Activated gamma-delta T cell treated with Interleukin-2 at 50 U/mL for 16 hours (primary cell): ENCODE measurements at places on chromosomes 5 and 9.

DNA sequence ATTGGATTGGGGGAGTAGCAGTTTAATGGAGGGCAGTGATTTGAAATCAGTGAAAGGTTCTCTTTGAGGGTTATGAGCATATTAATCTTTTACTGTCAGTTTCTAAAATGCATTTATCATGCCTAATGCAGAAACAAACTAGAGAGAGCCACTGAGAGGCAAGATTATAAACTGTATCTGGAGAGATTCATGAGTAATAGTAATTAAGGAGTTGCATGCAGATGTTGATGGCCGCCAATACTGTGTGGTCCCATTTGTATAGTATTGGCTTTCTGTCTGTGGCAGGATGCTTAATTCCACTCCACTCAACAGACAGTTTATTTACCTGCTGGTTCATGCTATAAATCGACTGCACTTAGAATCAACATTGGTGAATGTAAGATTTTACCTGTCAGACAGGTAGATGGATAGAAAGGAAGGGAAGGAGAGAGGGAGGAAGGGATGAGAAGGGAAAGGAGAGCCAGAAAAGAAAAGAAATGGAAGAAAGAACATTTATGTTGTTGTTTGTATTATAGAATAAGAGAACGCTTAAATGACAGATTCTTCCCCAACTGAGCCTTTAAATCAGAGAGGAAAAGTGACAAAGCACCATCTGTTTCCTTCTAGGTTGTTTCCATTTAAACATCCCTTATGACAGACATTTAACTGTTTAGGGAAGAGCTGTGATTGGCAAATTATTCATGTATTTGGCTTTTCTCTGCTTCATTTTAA is 146.5 kb downstream of the PAM start:
- DNase-seq, result no peak

DNA sequence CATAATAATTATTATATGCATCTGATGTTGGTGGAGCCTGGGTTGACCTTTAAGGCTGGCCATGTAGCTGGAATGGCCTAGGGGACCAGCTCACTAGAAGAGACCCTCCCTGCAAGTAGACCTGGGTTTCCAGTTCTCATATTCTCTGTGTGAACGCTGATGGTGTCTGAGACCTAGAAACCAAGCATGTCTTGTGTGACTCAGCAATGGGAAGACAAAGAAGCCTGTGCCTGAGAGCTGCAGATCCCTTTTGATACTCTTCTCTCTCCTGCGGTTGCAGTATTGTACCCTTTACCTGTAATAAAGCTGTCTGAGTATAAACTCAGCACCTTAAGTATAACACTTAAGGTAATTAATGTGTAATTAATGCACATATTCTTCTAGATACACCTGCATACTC is 22.2 kb downstream of the C9orf152 start:
- no peak for DNase-seq

GRCh38 chr5:68182094-68182493 is 33.5 kb upstream of the PIK3R1 start:
- DNase-seq, result no peak

DNA sequence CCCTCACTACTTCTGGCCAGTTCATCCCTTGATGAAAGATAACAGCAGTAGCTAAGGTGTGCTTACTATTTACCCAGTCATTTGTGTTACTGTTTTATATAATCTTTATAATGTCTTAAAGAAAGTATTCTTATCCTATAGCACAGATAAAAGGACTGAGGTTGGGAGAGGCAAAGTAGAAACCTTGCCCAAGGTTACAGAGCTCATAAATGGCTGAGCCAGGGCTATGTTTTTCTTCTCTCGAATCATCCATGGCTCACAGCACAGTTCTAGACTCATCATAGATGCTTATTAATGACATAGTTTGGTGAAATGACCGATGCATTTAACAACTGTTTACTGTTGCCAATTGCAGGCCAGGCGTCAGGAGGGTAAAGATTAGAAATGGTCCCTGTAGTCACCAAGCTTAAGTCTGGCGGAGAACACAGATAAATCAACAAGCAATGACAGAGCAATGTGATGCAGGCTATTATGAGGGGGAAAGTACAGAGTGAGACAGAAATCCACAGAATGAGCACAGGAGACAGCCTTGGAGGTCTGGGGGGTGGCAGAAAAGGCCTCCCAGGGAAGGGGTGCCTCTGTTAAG is 65.6 kb upstream of the ZNF622 start:
- no peak for DNase-seq

DNA sequence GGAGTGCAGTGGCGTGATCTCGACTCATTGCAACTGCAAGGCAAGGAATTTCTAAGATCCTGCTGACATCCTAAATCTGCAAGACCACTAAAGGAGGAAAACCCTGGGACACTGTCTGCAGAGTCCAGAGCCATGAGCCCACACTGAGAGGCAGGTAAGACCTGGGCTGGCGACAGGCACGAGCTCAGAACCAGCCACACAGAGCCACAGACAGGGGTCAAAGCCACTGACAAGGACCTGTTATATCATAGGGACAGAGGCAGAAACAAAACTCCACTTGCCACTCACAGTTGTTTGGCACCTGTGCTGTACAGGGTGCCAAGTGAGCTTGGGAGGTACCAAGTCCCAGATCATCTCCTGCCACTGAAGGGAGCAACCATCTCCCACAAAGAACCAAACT is 34.2 kb downstream of the IPPK start:
- DNase-seq, result no peak

DNA sequence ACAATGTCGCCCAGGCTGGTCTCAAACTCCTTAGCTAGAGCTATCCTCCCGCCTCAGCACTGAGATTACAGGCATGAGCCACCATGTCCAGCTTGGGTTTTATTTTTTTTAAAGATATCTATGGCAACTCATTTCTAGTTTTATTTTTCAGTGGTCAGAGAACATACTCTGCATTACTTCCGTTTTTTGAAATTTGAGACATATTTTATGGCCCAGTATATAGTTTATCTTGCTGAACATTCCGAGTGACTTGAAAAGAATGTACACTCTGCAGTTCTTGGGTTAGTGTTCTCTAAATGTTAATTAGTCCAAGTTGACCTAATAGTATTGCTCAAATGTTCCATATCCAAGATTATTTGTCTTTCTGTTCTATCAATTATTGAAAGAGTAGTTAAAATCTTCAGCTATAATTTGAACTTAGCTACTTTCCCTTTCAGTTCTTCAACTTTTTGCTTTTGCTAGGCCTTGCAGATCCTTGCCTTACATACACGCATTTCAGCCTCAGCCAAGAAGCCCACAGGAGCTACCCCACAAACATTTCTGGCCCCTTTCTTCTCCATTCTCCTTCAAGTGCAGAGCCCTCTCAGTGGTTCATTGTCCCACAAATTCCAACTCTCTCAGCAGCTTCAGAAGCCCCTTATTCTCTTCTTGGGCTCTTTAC is 22.3 kb upstream of the SNAPC3 start:
- no peak for DNase-seq

GRCh38 chr9:84748112-84748511 is 78.6 kb downstream of the NTRK2 start:
- no peak for DNase-seq

GRCh38 chr5:76594107-76594506 is 29.1 kb downstream of the F2RL2 start:
- no peak for DNase-seq

DNA sequence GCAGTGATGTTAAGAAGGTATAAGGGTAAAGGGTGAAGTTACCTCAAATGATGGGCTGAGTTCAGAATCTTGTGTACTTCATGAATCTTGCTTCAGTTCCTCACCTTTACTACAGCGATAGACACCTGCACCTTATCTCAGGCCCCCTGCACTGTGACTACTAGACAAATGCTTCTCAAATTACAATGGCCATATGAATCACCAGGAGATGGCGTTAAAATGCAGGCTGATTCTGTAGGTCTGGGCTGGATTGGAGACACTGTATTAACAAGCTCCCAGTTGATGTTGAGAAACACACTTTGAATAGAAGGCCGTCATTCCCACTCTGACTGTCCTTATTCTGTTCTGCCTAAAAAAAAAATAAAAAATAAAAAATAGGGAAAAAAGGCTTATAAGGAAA is 29.8 kb downstream of the TARS1 start:
- DNase-seq, result no peak

GRCh38 chr5:118857700-118858099 is 130.6 kb downstream of the DTWD2 start:
- no peak for DNase-seq

- DNase-seq, result no peak
These were observed 69.0 kb downstream of the SLC28A3 start for GRCh38 chr9:84271531-84271900.

DNA sequence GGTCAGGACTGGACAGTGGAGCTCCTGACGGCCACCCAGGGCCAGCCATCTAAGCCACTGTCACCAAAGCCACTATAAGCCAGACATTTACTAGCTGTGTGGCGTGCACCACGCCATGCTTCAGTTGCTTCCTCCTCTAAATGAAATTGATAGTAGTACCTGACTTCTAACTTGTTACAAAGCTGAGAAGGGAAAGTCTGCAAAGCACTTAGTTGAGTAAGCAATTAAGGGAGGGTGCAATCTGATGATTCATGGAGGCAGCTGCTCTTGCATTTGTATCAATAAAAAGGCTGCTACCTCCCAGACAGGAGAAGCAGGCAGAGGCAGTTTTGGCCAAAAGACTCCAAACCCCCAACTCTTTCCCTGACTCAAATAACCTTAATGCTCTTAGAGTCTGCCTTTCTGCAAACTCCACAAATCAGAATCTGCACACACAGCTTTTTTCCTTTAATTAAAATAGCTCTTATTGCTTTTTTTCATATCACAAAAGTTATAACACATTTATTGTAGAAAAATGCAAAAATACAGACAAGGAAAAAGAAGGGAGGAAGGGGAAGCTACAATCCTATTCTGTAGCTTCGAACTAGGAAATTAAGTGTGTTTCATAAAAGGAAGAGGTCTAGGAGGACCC is 19.3 kb upstream of the RAPGEF1 start:
- DNase-seq, result no peak

GRCh38 chr9:38125889-38126288 is 56.9 kb upstream of the SHB start:
- DNase-seq, result no peak

DNA sequence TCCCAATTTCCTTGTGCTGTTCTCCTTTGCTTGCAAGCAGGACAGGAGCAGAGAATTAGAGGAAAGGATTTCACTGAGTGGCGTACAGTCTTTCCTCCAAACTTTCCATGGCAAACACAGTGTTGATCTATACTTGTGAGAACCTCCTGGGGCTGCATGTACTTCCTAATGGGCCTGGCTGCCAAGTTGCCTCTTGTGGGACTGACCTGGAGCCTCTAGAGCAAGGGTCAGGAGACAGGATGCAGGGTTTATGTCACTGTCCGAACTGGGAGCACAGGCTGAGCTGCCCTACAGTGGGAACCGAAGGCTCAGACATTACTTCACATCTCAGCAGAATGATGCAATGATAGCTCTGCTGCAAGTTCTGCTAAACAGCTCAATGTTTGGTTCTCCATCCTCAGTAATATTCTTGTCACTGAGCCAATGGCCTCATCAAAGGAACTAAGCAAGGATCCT is 102.3 kb downstream of the ENC1 start:
- no peak for DNase-seq

DNA sequence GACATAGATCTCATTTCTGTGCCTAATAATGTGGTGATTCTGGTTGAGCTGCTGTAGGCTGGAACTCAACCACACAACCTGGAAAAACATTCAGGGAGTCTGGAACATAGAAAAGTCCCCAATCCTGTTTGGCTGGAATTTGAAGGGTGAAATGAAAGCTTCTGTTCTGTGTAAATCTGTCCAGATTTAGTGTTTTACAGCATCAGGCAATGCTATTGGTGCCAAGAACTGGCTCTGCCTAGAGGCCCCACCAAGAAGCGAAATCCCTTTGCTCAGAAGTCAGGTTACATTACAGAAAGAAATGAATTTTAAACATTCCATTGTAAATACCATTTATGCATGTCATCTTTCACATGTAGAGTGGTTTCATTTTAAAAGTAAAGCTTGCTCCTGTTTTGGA is 56.3 kb downstream of the TMEM174 start:
- DNase-seq, result no peak

- no peak for DNase-seq
These were observed 286.4 kb downstream of the DENND1A start for GRCh38 chr9:123643518-123643917.

- DNase-seq, result no peak
These were observed 155.7 kb upstream of the GPR151 start for GRCh38 chr5:146671561-146672295.

- DNase-seq, result no peak
These were observed 2.4 kb upstream of the SMC2 start for GRCh38 chr9:104091708-104092107.

DNA sequence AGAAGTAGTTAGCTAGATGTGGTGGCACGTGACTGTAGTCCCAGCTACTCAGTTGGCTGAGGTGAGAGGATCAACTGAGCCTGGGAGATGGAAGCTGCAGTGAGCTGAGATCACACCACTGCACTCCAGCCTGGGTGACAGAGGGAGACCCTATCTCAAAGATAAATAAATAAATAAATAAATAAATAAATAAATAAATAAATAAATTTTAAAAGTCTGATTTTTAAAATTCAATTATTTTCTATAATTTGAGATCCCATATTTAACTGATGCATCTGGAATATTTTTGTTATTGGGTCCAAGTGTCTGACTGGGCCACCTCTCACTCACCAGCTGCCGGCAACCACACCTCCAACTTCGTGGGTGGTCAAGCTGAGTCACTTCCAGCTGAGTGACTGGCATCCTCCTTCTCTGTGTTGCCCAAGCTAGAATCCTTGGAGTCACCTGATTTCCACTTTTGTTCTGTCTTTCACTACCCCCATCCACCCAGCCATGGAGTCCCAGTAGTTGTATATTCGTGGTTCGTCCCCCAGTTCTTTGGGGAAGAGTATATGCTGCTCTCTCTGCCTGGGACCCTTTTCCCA is 70.9 kb downstream of the EGFLAM start:
- no peak for DNase-seq

- DNase-seq, result no peak
These were observed 46.0 kb downstream of the SHB start for GRCh38 chr9:38022995-38023394.

- no peak for DNase-seq
These were observed 96.0 kb upstream of the PRR16 start for GRCh38 chr5:120367896-120368634.

GRCh38 chr5:88883836-88884607 is 1.0 kb upstream of the MEF2C start:
- no peak for DNase-seq

- DNase-seq, result no peak
These were observed 45.5 kb downstream of the PUM3 start for GRCh38 chr9:2798423-2798822.

DNA sequence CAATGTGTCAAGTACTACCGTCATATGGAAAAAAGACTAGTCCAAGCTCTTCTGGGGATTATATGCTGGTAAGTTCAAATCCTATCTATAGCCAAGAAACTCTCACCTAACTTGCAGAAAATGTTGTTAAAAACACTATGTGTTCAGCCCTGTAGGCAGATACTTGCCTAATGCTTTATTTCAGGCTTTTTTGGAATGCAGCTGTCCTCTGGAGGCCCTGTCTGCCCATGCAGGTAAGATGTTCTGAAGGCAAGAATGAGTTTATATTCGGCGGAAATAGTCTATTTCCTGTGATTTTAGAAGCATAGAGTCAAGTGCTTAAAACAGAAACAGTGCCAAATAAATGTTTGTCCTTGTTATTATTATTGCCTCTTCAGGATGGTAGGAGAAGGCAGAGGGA is 34.3 kb upstream of the PPP2R2B start:
- no peak for DNase-seq
